Esophagus squamous epithelium (tissue), 5 donors: ENCODE measurements at places on chromosomes 4 and X.

GRCh38 chr4:76622126-76622525, 187.1 kb downstream of the SHROOM3 start:
- DNase-seq = no peak

- no peak for DNase-seq
Observed at GRCh38 chr4:184282895-184283654, 65.4 kb upstream of the ENPP6 start.

- DNase-seq = no peak
Observed at GRCh38 chr4:56750231-56750630, 69.1 kb upstream of the HOPX start.

GRCh38 chrX:123184219-123184865, at the start of gene GRIA3:
Gene GRIA3 (plus strand): TSS chrX:123184278. CDS start chrX:123184536, 258 bp downstream.
- no peak for DNase-seq

DNA sequence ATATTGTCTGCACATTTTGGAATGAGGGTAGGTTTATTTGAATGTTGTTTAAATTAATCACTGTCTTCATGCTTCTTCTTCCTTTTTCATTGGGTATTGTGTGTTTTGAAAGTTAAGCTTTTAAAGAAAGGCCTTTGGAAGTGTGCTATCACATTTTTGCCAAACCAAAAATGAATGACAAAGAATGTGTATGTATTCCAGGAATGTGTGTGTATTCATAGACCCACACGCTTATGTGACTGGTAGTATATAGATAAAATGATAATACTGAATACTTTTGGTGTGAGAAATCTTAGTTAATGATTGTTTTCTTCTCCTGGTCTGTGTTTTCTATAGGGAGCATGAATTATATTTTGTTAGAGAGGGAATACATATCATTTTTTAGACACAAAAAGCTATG, 404.4 kb downstream of the TLL1 start:
- DNase-seq = no peak

DNA sequence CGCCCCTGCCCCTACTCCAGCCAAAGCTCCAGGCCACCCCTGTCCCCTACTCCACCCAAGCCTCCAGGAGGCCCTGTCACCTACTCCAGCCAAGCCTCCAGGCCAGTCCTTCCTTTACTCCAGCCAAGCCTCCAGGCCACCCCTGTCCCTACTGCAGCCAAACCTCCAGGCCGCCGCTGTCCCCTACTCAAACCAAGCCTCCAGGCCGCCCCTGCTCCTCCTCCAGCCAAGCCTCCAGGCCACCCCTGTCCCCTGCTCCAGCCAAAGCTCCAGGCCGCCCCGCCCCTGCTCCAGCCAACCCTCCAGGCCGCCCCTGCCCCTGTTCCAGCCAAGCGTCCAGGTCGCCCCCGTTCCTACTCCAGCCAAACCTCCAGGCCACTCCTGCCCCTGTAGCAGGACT, 5.1 kb upstream of the ASMT start:
- no peak for DNase-seq

DNA sequence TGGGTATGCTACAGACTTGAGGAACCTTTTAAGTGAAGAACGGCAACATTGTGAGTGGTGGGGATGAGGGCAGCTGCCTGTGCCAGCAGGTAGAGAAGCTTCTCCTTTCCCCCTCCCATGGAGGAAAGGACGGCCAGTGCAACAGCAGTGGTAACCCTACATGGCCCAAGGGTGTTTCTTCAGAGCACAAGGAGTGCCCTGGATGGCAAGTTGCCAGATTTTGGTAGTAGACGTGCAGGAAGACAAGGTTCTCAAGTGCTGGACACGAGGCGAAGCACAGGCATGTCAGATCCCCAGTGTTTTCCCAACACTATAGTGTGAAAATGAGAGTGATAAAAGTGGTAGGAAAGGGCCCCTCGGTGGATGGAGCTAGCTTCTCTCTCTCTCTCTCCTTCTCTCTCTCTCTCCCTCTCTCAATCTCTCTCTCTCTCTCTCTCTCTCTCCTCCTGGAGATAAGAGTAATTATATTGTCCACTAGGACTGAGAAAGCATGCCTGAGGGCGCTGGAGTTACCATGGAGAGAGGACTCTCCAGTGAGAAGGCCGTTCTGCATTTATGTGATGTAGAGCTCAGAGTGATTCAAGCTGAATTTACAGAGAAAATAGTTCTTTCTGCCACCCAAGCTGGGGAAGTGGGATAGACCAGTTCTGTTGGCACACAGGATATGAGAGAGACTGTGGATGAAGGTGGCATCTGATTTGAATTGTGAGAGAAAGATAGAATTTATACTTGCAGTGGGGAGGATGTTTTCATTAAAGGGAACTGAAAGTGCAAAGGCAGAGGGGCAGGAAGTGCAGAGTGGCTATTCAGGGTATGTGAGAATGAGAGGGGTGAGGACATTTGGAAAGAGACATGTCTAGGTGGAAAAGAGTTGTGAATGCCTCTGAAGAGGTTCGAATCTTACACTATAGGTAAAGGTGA, 25.7 kb upstream of the TRPC3 start:
- DNase-seq = no peak

- DNase-seq = no peak
Observed at GRCh38 chr4:154502111-154502510, 10.5 kb upstream of the DCHS2 start.

- DNase-seq = no peak
Observed at GRCh38 chrX:127085939-127086338, 266.4 kb downstream of the PRR32 start.

GRCh38 chr4:168360271-168360670, 41.7 kb upstream of the DDX60 start:
- no peak for DNase-seq

- DNase-seq = no peak
Observed at GRCh38 chr4:13151194-13151593, 332.9 kb downstream of the RAB28 start.

- no peak for DNase-seq
Observed at GRCh38 chr4:80043541-80043940, 29.5 kb downstream of the ANTXR2 start.

- no peak for DNase-seq
Observed at GRCh38 chrX:97835969-97836368, 952.3 kb downstream of the RPA4 start.

- DNase-seq = no peak
Observed at GRCh38 chrX:8815460-8816065, 14.4 kb upstream of the FAM9A start.

GRCh38 chr4:176441594-176441993, 121.8 kb downstream of the SPCS3 start:
- no peak for DNase-seq

DNA sequence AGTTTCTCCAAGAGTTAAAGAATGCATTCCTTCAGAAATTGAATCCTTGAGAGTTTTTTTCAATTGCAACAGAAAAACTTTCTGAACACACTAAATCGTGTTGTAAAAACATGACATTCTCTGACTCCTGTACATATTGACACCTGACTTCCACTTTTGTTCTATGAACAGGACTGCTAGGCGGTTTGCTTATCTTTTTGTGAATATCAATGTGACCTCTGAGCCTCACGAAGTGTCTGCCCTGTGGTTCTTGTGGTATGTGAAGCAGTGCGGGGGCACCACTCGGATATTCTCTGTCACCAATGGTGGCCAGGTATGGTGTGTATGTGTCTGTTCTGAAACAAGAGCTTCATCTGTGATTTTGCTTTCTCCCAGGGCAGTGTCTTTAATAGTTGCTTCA, 71.9 kb downstream of the MAOA start:
- no peak for DNase-seq

DNA sequence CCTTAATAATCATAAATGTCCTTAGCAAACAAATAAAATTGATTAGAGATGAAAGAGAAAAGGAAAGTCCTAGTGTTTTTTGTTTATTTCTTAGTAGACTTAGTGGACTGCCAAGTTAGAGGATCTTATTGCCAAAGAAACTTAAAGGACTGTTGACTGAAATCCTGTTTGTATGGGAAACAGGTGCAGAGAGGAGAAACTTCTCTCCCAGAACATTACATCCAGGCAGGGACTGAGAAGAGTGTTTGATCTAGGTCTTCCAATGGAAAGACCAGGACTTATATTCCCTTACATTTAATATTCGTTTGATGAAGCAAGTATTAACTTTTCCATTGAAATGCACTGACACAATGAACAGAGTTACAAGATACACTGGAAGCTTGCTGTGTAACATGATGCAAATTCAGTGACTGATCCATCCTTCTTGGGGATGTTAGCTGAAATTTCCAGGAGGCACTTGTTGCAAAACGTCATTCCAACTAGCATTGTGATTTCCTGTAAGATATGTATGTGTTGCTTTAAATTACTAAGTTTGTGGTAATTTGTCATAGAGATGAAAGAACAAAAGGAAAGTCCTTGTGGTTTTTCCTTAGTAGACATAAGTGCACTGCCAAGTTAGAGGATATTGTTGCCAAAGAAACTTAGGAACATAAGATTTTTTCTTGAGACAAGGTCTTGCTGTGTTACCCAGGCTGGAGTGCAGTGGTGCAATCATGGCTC, 505.6 kb downstream of the STIM2 start:
- DNase-seq = no peak

DNA sequence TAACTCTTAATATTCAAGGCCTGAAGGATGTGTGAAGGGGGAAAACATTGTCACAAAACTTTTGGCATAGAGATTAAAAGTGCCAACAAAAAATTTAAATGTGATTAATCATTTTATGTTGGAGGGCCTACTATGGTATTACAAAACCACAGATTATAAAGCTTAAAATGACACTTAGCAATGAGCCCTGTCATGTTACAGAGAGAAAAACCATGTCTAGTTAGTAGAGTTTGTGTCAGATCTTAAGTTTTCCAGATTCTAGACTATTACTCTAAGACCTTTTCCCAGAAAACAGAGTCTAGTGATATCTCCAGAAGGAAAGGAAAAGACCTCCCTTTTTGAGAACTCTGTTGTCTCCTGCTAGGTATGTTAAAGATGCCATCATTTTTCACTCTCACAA, 239.1 kb upstream of the DKK2 start:
- DNase-seq = no peak

- DNase-seq = no peak
Observed at GRCh38 chr4:185405296-185405999, 8.8 kb downstream of the ANKRD37 start.

GRCh38 chr4:109657854-109658418, 45.3 kb downstream of the CASP6 start:
- DNase-seq = no peak

DNA sequence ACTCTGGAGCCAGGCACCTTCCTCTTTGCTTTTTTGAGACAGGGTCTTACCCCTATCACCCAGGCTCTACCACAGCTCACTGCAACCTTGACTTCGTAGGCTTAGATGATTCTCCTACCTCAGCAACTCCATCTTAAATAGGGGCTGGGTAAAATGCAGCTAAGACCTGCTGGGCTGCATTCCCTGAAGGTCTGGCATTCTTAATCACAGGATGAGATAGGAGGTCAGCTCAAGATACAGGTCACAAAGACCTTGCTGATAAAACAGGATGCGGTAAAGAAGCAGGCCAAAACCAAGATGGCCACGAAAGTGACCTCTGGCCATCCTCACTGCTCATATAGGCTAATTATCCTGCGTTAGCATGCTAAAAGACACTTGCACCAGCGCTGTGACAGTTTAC, 770.8 kb upstream of the PRKX start:
- DNase-seq = no peak

- no peak for DNase-seq
Observed at GRCh38 chr4:186481998-186482790, 73.2 kb downstream of the MTNR1A start.

- DNase-seq = no peak
Observed at GRCh38 chr4:26083987-26084386, 170.0 kb downstream of the SMIM20 start.

GRCh38 chrX:85828771-85829170, 218.6 kb downstream of the CHM start:
- DNase-seq = no peak

DNA sequence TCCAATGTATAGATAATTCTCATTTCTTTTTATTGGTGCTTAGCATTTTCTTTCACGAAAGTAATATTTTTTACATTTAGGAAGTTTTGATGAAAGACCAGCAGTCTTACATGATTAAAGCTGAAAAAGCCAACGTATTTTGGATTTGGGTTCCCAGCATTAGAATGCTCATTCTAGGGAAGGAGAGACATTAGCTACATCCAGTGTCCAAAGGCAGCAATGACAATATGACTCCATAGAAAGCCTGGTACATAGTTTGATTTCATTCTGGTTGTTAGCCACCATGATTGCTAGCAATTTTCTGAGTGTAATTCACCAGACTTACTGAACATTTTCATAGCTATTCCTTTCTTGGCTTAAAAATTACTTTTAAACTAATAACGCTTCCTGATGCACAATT, 1397.5 kb downstream of the PCDH7 start:
- DNase-seq = no peak

- no peak for DNase-seq
Observed at GRCh38 chrX:12989461-12989860, 14.6 kb downstream of the TMSB4X start.

DNA sequence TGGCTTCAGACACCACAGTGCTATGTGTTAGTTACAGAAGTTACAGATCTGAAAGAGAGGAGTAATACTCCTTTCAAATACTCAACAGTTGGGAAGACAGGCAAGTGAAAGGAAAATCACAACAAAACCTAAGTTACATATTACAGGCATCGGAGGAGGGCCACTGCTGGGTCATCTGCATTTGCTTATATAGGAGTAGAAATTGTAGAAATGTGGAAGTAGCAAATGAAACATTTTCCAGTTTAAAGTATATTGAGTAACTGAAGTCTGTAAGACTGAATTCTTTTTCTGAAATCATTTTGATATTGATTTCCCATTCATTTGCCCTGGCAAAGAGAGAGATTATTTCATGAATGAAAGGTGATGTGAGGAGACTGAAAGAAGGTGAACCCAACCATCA, 201.7 kb downstream of the SPRY1 start:
- no peak for DNase-seq

- DNase-seq = no peak
Observed at GRCh38 chr4:139876337-139876941, 210.8 kb downstream of the MGST2 start.

- DNase-seq = no peak
Observed at GRCh38 chr4:157447195-157447594, 226.7 kb downstream of the GRIA2 start.

DNA sequence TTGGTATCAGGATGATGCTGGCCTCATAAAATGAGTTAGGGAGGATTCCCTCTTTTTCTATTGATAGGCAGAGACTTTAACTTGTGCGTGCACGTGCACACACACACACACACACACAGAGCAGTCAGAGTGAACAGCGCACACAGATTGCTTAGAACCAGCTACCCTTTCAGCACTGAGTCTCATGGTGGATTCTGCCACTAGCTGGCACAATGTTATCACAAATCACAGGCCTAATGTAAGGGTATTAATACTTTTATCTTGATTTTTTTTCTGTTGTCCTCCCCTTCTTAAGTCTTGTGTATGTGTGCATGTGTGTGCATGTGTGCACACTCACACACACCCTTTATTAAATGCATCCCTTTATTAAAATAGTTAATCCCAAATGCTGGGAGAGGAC, 53.2 kb downstream of the HADH start:
- DNase-seq = no peak
